ENCODE measurements at places on chromosomes 7 and 10.

DNA sequence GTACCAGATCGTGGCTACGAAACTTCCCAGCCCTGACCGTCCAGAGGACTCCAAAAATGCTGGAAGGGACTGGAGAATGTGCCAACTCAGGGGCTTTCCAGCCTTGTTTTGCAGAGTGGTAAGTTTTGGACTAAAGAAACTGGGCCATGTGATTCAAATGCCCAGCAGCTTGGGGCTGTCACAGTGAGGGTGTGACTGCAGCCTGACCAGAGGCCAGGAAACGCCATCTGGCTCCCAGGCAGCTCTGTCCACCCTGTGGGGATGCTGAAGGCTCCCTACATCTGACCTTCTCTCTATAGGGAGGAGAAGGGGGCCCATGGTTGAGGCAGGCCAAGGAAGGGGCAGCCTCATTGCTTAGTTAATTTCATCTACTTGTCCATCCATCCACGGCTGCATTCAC, 61.6 kb upstream of the HMX3 start:
- no peak for DNase-seq

DNA sequence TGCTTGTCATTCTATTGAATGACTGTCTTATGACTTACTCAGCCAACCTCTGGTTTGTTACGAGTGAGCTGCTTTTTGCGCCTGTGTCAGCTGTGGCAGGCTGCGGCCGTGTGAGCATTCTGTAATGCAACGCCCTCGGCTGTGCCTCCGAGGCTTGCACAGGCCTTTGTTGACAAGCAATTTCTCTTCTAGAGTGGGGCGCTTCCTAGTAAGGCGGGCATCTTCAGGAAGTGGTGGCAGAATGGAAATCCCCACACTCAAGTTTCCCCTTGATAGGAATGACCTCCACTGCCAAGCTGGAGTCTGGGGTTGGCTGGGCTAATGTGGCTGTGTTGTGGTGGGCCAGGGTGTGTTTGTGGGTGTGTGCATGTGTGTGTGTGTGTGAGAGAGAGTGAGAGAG, 20.2 kb upstream of the TMEM178B start:
- DNase-seq, result peak; percentile 53

DNA sequence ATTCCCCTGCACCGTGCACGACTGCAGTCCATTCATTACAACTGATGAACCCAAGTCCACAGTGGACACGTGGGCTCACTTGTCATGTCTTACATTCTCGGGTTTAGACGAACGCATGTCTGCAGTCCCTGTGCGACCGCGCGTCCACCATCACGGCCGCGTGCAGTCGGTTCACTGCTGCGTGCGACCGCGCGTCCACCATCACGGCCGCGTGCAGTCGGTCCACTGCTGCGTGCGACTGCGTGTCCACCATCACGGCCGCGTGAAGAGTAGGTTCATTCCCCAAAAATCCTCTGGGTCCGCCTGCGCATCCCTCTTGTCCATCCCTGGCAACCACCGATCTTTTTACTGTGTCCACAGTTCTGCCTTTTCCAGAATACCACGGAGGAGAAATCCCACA, 100.5 kb downstream of the MAD1L1 start:
- no peak for DNase-seq

DNA sequence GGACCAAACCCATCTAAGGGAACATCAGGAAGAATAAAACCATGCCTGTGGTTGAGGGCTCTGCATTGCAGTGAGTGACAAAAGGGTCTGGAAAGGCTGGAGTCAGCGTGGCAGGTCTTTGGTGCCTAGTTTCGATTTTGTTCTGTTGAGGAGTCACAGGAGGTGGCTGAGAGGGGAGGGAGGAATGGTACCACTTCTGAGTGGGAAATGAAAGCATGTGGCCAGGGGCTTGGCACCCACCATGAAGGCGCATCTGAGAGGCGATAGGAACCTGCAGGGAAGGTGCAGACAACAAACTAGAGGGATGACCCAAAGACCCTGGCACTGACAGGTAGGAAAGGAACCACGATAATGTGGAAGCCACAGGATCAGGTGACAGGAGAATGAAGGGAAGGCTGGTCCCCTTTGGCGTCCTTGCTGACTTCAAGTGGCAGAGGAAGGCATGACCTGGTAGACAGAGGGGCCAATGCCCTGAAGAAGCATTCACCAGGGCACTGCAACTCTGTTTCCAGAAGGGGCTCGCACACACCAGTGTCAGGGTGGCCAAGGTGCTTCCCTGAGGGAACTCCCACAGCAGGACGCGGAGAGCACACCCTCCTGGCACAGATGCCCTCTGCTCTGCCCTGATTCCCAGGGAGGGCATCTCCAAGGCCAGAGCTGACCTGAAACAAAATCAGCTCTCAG, 41.7 kb downstream of the HIPK2 start:
- DNase-seq, result no peak

- DNase-seq, result no peak
Observed at GRCh38 chr10:34528320-34528719, 286.8 kb downstream of the PARD3 start.

- DNase-seq, result no peak
Observed at GRCh38 chr10:57972783-57973182, 294.9 kb downstream of the IPMK start.

GRCh38 chr10:33661580-33662336, 327.3 kb upstream of the NRP1 start:
- no peak for DNase-seq

DNA sequence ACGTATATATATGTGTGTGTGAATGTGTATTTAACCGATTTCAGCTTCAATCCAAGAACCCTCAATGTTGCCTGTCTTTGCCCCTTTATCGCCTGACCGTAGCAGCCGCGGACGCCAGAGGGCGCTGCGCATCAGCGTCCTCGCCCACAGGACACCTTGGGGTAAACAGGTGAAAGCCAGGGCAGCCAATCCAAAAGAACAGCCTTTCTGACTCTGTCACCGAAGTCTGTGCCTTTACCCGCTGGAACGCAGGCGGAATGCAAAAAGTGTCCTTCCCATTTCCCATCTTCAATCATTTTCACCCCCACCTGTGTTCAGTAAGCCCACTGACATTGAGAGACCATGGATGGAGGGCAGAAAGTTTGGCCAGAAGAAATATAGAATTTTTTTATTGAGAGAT, 3.6 kb downstream of the NXPH1 start:
- DNase-seq, result peak; percentile 4

- no peak for DNase-seq
Observed at GRCh38 chr7:30926313-30926712, 14.7 kb downstream of the AQP1 start.

DNA sequence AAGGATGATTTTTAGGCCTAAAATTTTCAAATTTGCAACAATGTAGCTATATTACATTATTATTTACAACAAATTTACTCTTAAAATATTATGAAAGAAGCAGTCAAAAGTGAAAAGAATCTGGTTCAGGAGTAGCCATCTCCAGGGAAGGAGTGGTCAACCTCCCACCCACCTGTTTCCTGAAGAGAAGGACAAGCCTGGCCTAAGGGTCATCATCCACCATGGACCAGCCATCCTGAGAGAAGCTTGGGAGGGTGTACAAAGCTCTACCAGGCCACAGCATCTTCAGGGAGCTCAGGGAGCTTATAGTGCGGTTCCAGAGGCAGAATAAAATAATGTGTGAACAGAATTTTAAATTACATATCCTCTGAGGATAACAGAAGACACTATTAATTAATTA, 38.1 kb downstream of the COL1A2 start:
- no peak for DNase-seq

DNA sequence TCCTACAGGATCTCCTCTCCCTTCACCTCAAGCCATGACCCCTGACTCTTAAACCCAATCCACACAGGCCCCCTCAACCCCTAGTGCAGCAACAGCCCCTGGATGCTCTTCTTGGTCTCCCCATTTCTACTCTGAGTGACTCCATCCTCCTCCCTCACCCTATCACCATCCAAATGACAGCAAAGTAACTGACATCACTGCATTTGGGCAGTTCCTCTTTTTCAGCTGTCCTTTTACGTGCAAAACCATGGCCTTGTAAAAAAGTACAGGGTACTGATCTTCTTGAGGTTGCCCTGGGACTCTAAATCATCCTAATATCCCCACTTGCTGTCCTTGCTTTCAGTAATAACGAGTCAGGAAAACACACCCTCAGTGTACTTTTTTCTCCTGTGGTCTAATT, 454.9 kb downstream of the ADRA2A start:
- DNase-seq, result no peak
